Activated T-helper 17 cell treated with anti-CD3 and anti-CD28 coated beads, Interleukin-2, amount 50 U/mL, for 72 hours (primary cell): ENCODE measurements at places on chromosomes 7 and 10. TPM values are rescaled to one million over a fixed set of nuclear protein-coding genes. Genes with fewer than 3 reads are reported as not detected.

TSPAN12 gene
- not detected for total RNA-seq

TRIM50 gene
- not detected for total RNA-seq

CPVL gene
- total RNA-seq, result not detected

GRCh38 chr7:51315393-51316261, 982 bp downstream of the COBL start:
- no peak overlapping the region for H3K27ac ChIP-seq
- no peaks in the 10 kb centered on the region for H3K36me3 ChIP-seq
- peak; percentile 7 for ATAC-seq
- no peak overlapping the region for H3K4me3 ChIP-seq
- H3K27me3 ChIP-seq, result peaks cover 42% of the 10 kb centered on the region
- H3K4me1 ChIP-seq, result no peaks in the 10 kb centered on the region

- H3K4me1 ChIP-seq, result peaks cover 5% of the 10 kb centered on the region
- H3K27ac ChIP-seq, result no peak overlapping the region
- no peak for ATAC-seq
Observed at GRCh38 chr7:30450240-30450982, 28.2 kb downstream of the NOD1 start.

DNA sequence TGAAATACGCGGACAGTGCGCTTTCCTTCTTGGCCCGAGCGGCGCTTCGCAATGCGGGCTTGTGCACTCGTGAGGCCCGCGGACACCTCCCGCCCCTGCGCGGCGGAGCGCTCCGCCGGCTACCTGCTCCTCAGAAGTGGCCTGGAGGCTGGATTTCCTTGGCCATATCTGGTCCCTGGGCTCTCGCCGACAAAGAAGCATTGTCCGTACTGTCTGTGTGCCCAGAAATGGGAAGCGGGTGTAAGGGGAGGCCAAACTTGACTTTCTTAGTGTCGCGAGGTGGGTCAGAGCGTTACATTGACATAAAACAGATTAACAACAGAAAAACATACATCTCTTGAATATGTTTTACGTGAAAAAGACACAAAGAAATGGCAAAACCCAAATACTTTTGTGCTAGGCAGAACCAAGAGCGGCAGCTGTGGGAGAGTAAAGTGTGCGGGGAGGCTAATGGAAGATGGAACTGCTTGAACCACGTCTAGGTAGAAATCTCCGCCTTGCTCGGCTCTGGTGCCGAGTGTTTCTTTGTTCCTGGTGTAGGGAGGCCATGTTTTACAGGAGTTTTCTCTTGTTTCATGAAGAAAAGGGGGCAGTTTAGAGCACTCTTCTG, 1.4 kb downstream of the LANCL2 start:
- peaks cover 14% of the 10 kb centered on the region for H3K36me3 ChIP-seq
- H3K4me1 ChIP-seq, result peaks cover 22% of the 10 kb centered on the region
- peak; percentile 24 for ATAC-seq
- peak overlapping the region; percentile 96 for H3K27ac ChIP-seq
- no peaks in the 10 kb centered on the region for H3K27me3 ChIP-seq
- H3K4me3 ChIP-seq, result peak overlapping the region; percentile 95

GRCh38 chr10:87578842-87579401, 74.2 kb downstream of the MINPP1 start:
- peaks cover 26% of the 10 kb centered on the region for H3K27me3 ChIP-seq
- H3K27ac ChIP-seq, result no peak overlapping the region
- no peak for ATAC-seq
- H3K4me1 ChIP-seq, result no peaks in the 10 kb centered on the region

DNA sequence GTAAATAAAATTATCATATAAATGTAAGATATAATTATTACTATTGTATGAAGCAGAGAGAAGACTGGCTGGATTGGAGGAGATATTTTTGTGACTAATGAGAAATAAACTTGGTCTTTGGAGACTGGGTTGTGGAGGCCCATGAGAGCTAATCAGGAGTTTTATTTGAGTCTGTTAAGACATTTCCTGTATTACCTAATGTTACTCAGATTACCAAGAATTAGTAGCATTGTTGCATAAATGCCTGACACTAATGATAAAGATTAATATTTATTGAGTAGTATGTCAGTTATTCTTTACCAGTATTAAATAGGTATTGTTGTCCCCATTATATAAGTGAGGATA, 7.1 kb downstream of the CCDC126 start:
- no peak overlapping the region for H3K27ac ChIP-seq
- H3K4me3 ChIP-seq, result no peak overlapping the region
- no peaks in the 10 kb centered on the region for H3K36me3 ChIP-seq

GRCh38 chr10:131269776-131270460, 41.6 kb downstream of the TCERG1L start:
- H3K4me1 ChIP-seq, result no peaks in the 10 kb centered on the region
- no peak overlapping the region for H3K27ac ChIP-seq
- H3K36me3 ChIP-seq, result no peaks in the 10 kb centered on the region
- ATAC-seq, result no peak

- H3K4me1 ChIP-seq, result no peaks in the 10 kb centered on the region
- peaks cover 88% of the 10 kb centered on the region for H3K36me3 ChIP-seq
- no peak overlapping the region for H3K4me3 ChIP-seq
Observed at GRCh38 chr7:92496876-92497275, 19.1 kb upstream of the ERVW-1 start.

DNA sequence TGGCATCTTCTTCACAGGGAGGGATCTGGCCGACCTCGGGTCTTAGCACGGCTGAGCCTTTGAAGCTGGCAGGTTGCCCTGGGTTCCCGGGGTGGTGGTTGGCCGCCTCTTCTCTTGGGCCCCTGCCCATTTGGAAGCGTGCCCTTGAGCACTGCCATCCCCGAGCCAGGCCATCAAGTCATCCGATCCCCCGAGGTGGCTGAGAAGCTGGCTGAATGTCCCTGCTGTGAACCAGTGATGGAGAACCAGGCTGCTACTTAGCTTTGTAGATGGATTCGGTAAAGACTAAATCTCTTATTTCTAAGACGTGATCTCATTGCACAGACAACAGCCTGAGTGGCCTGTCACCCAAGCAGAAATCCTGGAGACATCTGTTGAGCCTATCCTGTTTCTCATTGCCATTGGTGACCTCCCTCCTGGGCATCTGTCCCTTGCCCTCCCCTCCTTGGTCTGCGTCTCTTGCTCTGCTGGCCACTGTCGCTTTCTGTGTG, 74.3 kb downstream of the GRK5 start:
- no peaks in the 10 kb centered on the region for H3K27me3 ChIP-seq
- H3K27ac ChIP-seq, result no peak overlapping the region
- peaks cover 30% of the 10 kb centered on the region for H3K4me1 ChIP-seq
- no peaks in the 10 kb centered on the region for H3K36me3 ChIP-seq
- no peak for ATAC-seq
- H3K4me3 ChIP-seq, result no peak overlapping the region

DNA sequence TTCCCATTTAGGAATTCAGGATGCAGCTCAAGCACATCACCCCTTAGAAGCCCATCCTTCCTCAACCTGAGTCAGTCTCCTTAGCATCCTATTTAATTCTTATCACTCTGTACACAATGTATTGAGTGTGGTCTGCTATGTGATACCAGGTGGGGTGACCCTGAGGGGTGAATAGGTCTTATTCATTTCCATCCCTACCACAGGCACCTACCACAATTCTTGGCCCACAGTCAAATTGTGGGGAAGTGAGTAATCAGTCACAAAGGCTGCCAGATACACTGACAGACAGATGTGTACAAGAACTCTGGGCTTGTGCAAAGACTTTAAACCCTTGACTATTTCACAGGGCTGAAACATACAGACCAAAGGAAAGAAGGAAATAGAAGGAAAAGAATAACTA, 560.5 kb downstream of the PARD3 start:
- peak; percentile 74 for ATAC-seq
- peaks cover 8% of the 10 kb centered on the region for H3K27me3 ChIP-seq
- H3K4me1 ChIP-seq, result no peaks in the 10 kb centered on the region
- H3K36me3 ChIP-seq, result no peaks in the 10 kb centered on the region
- no peak overlapping the region for H3K4me3 ChIP-seq

- no peak overlapping the region for H3K27ac ChIP-seq
- peaks cover 3% of the 10 kb centered on the region for H3K4me1 ChIP-seq
- no peak overlapping the region for H3K4me3 ChIP-seq
Observed at GRCh38 chr7:152869041-152869676, 109.6 kb downstream of the ACTR3B start.

DNA sequence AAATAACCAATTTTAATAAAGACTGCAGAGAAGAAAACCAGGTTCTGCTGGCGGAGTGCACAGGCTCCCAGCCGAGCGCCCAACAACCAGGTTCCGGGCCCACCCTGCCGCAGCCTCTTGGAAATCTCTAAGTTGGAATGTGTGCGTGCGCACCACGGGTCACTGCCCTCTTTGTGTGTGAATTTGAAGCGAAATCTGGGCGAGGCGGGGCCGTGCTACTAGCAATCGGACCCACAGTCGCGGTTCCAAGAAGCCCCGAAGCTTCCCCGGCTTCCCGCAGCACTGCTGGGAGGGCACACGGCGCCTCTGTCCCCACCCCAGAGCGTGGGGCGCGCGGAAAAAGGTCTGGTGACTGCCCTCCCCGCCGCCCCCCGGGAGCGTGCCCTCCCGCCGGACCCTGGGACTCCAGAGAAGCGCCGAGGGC, 666 bp upstream of the MAP3K8 start:
- H3K36me3 ChIP-seq, result peaks cover 46% of the 10 kb centered on the region
- peak overlapping the region; percentile 78 for H3K4me3 ChIP-seq
- ATAC-seq, result peak; percentile 5

DNA sequence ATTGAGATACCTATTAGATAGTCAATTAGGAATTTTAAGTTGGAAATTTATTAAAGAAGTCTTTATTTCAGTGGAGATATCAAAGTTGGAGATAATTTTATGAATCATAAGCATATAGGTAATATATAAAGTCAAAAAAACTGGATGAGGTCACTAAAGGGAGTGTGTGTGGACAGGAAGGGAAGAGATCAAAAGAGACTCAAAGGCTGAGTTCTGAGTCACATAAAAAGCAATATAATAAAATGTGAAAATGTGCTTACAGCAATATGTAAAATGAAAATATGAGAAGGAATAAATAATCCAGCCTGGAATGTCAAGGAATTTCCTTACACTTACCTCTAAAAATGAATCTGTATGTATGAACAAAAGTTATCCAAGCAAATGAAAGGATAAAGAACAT, 583.3 kb upstream of the SORCS1 start:
- no peak overlapping the region for H3K4me3 ChIP-seq
- H3K36me3 ChIP-seq, result no peaks in the 10 kb centered on the region
- H3K27me3 ChIP-seq, result no peaks in the 10 kb centered on the region
- no peak overlapping the region for H3K27ac ChIP-seq
